ENCODE measurements at places on chromosomes 16 and 17.

GRCh38 chr16:58824201-58824600 is 90.1 kb upstream of the GOT2 start:
- DNase-seq: no peak

DNA sequence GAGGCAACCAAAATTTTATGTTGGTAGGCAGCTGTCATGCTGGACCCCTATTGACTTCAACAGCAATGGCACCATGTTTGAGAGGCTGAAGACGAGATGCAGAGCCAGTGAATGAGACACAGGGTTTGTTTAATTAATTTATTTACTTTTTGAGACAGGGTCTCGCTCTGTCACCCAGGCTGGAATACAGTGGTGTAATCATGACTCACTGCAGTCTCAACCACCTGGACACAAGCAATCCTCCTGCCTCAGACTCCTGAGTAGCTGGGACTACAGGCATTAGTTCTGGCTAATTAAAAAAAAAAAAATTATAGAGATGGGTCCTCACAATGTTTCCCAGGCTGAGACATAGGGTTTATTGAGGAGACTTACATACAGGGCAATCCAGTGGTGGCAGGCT is 36.2 kb upstream of the PPM1D start:
- no peak for DNase-seq

DNA sequence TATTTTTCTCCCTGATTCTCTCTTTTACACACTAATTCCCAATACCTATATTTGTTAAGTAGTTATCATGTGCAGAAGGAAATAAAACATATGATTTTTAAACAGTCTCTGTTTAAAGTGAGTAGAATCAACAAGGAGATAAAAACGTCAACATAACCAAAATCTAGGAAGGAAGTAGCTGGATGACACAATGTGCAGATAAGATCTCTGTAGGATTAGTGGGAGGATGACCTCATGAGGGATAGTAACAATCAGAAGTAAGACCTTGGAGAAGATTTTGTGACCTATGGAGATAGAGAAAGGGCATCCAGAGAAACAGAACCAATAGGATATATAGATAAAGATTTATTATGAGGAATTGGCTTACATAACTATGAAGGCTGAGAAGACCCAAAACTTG is 262.6 kb upstream of the CDH11 start:
- DNase-seq: no peak

DNA sequence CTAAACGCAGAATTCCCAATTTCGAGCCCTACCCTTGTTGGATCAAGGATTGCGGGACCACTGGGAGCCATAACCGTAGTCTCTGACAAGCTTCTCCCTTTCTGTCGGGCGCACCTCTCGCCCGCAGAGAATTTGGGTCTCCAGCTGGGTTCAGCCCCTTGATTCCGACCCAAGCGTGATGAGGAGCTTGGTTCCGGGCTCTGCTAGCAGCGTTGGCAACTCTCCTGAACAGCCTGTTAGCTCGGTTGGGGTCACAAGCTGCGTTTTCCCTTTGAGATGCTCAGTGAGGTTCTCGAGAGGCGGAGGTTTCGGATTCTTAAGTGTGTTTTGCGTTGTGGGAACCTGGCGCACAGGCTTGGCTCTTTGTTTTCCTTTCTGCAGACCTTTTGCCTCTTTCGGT is 655 bp downstream of the ATXN1L start:
- peak; percentile 50 for DNase-seq

DNA sequence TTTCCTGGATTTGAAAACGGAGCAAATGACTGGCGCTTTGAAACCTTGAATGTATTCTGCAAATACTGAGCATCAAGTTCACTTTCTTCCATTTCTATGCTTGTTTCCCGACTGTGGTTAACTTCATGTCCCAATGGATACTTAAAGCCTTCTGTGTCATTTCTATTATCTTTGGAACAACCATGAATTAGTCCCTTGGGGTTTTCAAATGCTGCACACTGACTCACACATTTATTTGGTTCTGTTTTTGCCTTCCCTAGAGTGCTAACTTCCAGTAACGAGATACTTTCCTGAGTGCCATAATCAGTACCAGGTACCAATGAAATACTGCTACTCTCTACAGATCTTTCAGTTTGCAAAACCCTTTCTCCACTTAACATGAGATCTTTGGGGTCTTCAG is 32.3 kb downstream of the BRCA1 start:
- no peak for DNase-seq

GRCh38 chr16:27595993-27596392 is 46.0 kb downstream of the KATNIP start:
- no peak for DNase-seq

DNA sequence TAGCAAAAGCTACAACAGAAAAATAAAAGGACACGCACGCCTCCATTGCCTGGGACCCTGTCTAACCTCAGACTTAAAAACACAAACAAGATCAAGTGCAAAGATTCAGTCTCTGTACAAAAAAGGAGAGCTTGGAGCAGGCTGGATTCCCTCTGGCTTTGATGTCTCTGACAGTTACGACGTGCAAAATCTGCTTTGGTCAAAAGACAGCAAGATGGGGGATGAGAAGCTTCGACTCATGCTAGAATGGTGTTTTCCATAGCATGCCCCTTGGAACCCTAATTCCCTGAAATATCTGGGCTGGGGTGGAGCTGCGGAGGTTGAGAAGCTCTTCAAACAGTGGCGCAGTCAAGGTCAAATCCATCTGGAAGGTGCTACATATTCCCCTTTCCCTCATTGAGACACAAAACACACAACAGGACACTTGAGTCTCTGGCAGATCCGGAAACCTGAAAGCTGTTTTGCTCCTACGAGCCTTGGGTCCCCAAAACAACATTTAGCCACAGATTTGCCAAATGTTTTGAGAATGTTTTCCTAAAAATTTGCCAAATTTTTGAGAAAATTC is 9.1 kb downstream of the MYH11 start:
- no peak for DNase-seq

- peak; percentile 55 for DNase-seq
Measured at GRCh38 chr17:76957678-76958464, 89.7 kb downstream of the MGAT5B start.

DNA sequence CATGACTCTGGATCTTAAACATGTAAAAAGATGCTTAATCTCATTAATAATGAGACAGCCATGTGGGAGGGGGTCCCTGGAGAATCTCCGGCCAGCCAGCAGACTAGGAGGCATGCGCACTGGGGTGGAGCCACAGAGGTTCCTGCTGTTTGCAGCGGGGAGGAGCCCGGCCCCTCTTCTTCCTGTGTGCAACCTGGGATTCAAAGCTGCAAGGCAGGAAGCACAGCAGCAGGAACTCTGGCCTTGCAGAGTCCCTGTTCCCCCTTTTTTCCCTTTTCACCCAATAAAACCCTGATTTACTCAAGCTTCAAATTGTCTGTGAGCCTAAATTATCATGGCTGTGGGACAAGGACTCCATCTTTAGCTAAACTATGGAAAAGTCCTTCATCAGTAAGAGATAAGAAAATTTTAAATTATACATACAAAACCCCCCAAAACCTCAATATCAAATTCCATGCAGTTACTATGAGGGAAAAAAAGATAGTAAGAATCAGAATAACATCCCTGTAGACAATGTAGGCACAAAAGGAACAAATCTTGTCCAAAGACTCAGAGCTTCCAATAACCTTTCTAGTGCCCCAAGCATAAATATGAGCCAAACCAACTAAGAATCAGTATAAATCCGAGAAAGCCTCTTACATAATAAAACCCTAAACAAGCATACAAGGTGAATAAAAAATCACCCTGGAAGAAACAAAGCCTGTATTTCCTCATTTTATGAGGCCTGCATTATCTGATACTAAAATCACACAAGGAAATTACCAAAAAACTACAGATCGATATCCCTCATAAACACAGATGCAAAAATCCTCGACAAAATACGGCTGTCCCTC is 12.1 kb downstream of the CFDP1 start:
- DNase-seq: peak; percentile 83

GRCh38 chr17:63780507-63780906 is 6.5 kb downstream of the DDX42 start:
- no peak for DNase-seq

DNA sequence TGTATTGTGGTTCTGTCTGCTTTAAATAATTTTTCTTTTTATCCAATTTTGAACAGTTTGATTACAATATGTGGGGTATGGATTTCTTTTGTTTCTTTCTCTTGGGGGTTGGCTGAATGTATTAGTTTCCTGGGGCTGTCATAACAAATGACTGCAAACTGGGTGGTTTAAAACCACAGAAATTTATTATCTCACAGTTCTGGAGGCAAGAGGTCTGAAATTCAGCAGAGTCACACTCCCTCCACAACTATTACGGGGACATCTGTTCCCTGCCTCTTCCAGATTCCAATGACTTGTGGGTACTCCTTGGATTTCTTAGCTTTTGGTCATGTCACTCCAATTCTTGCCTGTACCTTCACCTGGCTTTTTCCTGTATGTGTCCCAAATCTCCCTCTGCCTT is 23.7 kb downstream of the COX11 start:
- DNase-seq: no peak

- no peak for DNase-seq
Measured at GRCh38 chr16:68592466-68593337, 52.4 kb upstream of the CDH3 start.

GRCh38 chr16:86647561-86647960 is 69.2 kb downstream of the FOXL1 start:
- no peak for DNase-seq

Measured in ecto neural progenitor cell (in vitro differentiated cells).